GM06990 (cell line): ENCODE measurements at places on chromosomes 7 and 10.

DNA sequence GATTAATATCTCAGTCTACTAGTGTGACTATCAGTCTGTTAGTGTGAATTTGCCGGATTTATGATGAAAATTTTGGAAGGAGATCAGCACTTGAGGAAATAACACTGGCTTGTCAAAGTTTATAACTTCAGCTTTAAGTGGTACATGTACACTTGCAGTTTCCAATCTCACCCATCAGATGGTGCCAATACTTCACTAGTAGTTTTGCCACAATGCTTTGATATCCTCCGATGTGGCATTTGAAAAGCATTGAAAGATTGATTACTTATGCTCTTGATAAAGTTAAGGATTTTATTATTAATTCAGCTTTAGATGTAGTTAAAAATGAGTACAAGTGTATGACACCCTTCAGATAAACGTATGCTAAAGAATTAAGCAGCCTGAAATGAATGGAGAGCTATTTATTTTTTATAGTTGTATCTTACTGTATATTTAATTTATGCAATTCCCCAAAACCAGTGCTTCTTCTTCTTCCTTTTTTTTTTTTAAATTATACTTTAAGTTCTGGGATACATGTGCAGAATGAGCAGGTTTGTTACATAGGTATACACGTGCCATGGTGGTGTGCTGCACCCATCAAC is 98.2 kb downstream of the ANLN start:
- DNase-seq: no peak

- DNase-seq: no peak
These were observed 18.7 kb downstream of the IL15RA start for GRCh38 chr10:5958675-5959074.

- peak; percentile 6 for DNase-seq
These were observed 639.2 kb upstream of the POT1 start for GRCh38 chr7:125568799-125569198.

GRCh38 chr7:12706900-12707536 is 19.6 kb downstream of the ARL4A start:
- no peak for DNase-seq

DNA sequence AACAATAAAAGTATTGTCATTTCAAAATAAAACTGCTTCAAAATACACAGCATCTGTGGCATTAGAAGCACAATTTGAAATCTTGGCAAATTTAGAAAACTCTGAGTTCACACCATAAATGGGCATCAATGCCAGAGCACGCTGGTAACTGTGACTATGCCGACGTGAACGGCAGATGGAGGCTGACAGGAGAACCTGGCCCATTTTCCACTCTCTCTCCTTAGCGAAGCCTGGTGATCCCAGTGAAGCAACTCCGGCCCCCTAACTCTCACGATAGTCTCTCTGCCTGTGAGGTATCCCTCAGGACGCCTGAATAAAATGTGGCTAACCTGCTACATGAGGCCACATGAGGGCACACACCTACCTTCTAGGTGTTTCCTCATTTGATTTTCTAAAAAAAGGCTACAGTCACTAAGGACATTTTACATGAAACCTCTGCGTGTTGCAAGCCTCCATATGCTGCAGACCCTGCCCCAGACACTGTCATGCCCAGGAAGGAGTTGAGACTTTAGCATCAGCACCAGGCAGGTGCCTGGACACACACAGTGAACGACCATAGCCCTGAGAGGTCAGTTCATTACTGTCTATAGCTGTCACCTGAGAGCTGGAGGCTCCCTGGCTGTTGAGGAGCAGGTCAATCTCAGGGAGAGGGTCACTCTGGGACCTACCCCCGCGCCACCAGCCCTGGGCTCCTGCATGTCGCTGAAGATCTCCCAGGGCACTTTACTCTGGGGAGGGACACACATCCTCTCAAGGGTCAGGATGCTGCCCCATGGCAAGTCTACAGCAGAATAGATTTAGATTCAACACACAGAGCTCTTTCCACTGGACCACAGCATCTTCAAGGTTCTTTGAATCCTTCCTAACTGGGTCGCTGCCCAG is 62.9 kb upstream of the CAMK2B start:
- no peak for DNase-seq

GRCh38 chr10:70928140-70928539 is 39.8 kb upstream of the PCBD1 start:
- DNase-seq: no peak

DNA sequence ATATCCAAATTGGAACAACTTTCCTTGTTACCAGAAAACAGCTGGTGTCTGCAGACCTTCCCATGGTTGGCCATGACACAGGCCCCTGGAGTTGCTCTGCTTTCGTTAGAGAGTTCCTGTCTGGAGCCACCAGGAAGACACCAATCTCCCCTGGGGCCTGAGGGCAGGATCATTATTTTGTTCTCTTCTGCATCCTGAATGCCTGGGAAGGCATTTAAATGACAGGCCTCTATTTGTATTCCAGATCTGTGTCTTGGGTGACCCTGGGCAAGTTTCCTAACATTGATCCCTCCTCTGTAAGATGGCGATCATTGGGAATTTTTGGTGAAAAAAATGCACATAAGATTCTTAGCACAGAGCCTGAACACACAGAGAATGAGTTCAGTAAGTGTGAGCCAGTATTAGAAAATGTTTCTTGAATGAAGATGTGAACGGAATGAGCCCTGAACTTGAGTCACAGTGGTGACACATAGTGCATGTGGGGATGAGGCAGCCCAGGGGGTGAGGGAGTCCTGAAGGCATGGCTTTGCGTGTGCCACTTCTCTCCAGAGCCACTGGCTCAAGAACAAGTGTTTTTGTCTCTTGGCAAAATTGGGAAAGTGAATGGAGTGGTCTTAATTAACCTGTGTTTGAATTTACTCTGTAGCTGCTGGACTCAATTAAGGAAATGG is 28.4 kb downstream of the BMPER start:
- no peak for DNase-seq

GRCh38 chr7:50416527-50417182 is 33.5 kb downstream of the FIGNL1 start:
- peak; percentile 61 for DNase-seq

DNA sequence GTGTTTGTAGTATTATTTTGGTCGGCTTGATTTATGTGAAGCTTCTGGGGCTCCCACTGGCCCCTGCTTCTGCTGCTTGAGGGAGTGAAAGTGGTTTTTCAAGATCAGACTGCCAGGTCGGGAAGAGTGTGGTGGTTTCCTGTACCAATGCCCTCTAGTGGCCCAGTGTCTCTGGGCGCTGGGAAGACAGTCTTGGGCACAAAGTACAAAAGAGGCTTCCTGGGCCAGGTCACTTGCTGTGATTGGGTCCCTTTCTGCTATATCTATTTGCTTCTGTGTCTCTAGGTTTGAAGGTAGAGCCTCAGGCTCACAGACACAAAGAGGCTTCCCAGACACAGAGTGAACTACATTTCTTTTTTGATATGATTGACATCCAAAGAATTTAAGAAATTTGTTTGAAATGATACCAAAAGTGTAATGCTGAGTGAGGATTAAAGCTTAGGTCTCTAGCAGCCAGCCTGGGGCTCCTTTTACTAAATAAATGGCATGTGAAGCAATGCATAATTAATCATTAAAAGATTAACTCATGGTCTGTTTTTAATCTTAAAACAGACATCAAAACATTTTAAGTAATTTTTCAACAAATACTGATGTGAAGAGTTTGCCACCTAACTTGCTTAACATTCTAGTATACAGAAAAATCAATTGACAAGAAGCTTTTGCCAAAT is 36.3 kb downstream of the ABCB1 start:
- no peak for DNase-seq
